ENCODE measurements at places on chromosomes 6 and 20.

- DNase-seq, result peak; percentile 95
Measured at GRCh38 chr6:136792410-136793262, at the start of gene MAP3K5. TSS of gene MAP3K5 (minus strand) at chr6:136792477. CDS start at chr6:136792157, 320 bp downstream.

DNA sequence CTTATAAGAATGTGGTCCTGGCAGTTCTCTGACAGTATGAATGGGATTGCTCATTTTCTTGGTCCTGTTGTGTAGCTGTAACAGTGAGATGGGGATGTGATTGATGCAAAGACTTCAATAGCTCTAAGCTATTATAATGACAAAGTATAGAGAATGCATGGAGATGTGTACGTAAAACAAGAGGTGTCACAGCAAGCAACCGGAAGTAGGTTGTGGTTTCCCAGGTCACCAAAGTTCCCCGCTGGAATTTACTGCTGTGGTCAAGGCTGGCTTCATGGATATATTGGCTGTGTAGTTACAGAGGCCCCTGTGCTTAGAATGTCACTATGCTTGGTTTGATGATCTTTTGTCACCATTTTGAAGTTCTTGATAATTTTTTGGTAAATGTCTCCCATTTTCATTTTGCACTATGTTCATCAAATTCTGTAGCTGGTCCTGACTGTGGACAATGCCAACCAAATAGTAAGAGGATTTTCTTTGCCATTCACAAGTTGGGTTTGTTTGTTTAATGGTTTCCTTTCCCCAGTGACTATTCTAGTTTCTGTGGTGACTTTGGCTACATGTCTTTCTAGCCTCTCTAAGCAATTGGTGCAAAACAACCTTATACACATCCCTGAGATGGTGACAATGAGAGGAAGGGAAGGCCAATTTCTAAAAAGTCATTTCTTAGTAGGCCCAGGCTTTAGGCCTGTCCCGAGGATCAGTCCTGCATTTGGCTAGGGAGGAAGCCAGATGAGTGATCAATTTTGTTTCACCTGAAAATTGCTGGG, 10.5 kb downstream of the DNAH8 start:
- DNase-seq, result no peak

DNA sequence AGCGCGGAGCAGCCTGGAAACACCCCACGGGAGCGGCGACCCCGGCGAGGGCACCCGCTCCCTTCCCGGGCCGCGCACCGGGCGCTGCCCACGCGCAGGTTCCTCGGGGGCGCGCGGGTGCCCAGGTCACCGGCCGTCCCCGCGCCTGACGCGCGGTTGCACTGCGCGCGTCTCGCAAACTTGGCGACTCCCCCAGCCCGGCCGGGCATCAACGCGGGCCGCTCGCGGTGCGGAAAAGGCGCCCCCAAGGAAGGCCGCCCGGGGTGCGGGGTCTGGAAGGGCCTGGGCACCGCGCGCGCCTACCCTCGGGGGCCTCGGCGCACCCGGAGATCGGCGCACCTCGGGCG, 555 bp upstream of the ZBTB46 start:
- no peak for DNase-seq

- no peak for DNase-seq
Measured at GRCh38 chr6:7541175-7542064, at the start of gene DSP. TSS of gene DSP (plus strand) at chr6:7541671. CDS start at chr6:7541916, 245 bp downstream.

- DNase-seq, result no peak
Measured at GRCh38 chr20:41279546-41280225, 37.8 kb downstream of the ZHX3 start.

GRCh38 chr6:106116125-106116832, 30.1 kb downstream of the PRDM1 start:
- DNase-seq, result no peak

DNA sequence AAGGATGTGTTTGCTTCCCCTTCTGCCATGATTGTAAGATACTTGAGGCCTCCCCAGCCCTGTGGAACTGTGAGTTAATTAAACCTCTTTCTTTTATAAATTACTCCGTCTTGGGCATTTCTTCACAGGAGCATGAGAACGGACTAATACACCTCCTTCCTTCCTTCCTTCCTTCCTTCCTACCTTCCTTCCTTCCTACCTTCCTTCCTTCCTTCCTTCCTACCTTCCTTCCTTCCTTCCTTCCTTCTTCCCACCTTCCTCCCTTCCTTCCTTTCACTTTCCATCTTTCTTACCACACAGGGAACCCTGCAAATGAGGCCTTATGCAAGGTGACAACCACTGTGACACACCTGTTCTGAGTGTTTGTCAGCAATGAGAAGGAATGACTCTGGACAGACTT, 141.3 kb upstream of the EXOC2 start:
- no peak for DNase-seq

- no peak for DNase-seq
Measured at GRCh38 chr6:109304284-109305015, 77.8 kb downstream of the CD164 start.

- no peak for DNase-seq
Measured at GRCh38 chr6:121896363-121896762, 460.9 kb downstream of the GJA1 start.

- no peak for DNase-seq
Measured at GRCh38 chr20:23125159-23125558, 39.0 kb upstream of the CD93 start.

DNA sequence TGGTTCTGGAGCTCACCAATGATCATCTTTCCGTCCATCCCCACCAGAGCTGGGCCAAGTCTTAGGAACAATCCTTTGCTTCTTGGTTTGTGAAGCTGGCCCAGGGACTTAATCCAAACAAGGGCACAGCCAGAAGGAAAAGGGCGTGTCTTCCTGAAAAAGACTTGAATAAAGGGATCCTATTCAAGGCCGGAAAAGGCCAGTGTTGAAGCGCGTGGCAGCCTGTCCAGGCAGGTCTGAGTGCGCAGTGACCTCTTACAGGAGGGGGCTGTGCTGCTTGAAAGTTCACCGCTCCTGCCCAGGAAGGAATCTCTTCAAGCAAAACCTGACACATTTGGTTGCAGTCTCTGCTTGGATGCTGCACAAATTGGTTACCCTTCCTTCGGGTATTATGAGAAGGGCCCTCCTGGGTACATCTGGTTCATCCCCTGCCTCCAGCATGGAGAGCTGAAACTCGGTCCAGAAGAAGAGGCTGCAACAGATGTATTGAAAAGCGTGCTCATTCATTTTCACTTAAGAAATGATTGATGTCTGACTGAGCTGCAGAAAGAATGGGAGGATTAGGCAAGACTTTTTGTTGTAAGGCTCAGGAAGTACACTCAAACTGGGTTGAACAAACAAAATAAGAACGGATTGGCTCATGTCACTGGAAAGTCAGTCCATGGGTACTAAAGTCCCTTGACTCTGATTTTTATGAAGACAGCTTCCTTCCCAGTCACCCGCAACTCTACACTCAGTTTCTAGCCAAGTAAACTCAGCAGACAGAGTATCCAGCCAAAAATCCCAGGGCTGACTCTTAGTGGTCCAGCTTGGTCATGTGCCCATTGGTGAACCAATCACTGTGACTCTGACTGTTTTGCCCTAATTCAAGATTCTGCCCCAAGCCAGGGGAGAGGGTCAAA, 136.3 kb downstream of the TFAP2C start:
- DNase-seq, result no peak

- DNase-seq, result peak; percentile 36
Measured at GRCh38 chr6:52049252-52050050, 38.0 kb downstream of the PKHD1 start.

DNA sequence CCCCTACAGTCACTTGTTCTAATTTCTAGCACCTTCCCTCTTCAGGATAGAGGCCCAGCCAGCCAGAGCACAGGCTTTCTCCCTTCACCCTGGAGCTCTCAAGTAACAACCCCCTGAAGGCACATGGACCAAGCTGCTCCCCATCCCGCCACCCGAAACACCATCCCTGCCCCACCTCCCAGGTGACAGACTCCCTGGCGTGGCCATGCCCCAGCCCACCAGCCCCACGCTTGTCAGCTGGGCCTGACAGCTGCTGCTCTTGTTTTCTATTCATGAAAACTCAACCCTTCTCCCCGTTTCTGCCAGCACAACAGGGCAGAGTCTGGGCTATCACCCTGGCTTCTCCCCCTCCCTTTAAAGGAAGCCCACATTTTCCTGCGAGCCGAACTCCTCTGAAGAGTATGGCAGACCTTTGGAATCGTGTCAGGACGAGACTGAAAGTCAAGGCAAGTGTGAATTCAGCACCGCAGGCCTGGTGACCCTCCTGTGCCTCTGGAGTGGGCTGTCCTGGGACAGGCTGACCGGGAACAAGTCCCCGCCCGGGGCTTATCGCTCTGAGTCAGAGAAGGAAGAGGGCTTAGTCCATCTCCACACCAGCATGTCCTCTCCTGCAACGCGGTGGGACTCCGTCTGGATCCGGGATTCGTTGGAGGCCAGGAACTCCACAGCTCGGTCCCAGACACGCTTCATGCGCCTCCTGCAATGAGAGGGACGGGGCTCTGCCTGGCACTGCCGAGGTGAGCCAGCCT, 16.7 kb downstream of the LEMD2 start:
- no peak for DNase-seq

DNA sequence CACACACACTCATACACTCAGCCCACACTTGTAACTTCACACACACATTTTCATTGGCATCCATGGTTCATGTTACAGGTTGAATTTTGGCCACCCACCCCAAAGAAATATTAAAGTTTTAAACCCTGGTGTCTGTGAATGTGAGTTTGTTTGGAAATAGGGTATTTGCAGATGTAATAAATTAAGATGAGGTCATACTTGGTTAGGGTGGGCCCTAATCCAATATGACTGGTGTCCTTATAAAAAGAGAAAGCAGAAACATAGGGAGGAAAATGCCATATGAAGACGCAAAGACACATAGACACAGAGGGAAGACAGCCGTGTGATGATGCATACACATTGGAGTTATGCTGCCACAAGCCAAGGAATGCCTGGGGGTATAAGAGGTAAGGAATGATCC, 39.7 kb upstream of the HDDC2 start:
- DNase-seq, result no peak

DNA sequence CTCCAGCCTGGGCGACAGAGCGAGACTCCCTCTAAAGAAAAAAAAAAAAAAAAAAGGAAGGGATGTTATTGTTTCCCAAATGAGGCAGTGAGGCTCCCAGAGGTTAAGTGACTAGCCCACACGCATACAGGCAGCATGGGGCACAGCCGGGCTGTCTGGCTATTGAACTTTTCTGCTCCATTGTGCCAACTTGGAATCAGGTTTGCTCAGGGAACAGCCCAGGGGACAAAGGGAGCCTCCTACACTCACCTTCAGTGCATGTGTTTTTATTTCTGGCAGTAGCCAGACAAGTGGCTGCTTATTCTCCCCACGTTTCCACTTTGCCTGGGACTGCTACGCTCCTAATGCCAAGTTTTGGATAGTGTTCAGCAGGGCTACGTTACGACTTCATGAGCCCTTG, 10.7 kb downstream of the ETV7 start:
- DNase-seq, result no peak

- no peak for DNase-seq
Measured at GRCh38 chr6:113031591-113032238, 684.6 kb downstream of the RFPL4B start.

GRCh38 chr6:120303527-120303926, 954.0 kb upstream of the MAN1A1 start:
- DNase-seq, result no peak

DNA sequence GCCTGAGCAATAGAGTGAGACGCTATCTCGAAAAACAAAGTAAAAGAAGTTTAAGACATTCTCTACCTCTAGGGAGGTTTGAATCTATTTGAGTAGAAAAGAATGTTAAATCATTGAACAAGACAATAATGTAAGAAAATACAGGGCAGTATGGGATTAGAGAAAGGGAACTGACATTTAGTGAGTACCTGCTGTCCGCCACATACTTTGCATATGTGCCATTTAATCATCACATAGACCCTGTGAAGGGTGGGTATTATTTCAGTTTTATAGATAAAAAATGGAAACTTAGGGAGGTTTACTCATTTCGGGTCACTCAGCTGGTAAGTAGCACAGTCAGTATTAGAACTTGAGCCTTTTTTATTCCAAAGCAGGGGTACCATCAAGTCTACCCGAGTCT, 31.4 kb downstream of the STK4 start:
- no peak for DNase-seq

DNA sequence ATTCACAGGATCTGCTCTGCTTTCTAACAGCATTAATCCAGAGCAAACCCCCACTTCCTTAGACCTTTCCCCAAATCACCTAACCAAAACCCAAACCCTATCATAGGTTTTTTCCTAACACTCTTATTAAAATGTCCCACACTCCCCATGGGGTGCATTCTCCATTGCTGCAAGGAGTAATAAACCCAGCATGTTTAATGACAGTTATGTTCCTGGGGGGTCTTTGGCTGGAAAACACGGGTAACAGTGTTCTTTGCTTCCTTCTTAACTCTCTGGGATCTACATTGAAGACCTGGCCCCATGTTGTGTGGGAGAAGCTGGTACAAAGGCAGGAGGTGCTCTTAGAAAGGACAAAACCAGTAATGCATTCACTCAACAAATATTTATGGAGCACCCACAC, 16.1 kb downstream of the TRIM31 start:
- DNase-seq, result no peak

GRCh38 chr20:37419774-37420542, 74.0 kb downstream of the SRC start:
- DNase-seq, result no peak

DNA sequence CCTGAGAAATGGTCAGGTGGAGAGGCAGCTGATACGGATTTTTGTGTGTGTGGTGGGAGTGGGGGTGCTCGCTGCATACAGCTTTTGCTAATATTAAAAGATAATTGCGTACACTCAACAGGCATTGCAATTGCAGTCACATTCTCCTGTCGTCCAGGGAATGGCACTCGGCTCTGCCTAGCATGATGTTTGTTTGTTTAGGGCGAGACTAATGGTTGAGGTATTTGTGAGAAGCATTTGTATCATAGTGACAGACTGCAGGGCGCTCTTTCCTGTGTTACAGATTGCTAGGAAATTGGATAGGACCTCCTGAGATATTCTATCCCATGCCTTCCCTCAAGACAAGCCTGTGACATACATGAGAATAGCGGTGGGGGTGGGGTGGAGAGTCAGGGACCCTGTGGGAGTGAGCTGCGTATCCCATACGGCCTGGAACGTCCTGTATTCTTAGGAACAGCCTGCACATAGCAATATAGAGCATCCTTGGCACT, 207.4 kb downstream of the SOX4 start:
- no peak for DNase-seq

DNA sequence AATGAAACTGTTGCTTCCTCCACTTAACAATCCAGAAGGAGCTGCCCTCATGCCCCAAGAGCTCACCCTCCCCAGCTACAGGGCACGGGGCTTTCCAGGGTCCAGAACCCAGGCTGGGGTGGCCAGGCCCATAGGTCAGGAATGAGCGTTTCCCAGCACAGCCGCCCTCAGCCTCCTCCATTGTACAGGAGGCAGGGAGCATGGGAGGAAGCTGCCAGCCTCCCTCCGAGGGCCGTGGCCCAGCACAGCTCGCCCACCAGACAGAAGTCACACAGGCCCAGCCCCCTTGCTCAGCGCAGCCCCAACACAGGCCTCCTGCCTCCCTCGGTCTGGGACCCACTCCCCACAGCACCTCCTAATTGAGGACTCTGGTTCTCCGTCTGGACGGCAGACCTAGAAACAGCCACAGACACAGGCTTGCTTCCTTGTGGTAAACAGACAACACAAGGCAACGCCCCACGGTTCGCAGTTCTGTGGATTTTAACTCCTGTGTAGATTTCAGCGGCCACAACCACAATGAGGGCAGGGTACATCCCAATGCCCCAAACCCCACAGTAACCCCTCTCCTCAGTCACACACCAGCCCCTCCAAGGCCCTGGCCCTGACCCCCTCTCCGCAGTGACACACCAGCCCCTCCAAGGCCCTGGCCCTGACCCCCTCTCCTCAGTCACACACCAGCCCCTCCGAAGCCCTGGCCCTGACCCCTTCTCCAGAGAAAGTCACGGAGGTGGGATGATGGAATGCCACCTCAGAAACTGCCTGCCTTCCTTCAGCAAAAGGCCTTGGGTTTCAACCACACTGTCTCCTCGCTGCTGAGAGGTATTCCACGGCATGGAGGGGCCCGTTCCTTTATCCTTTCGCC, 173.5 kb downstream of the DLL1 start:
- DNase-seq, result no peak
